ENCODE measurements at places on chromosomes 5 and 9. TPM values are rescaled to one million over a fixed set of nuclear protein-coding genes. Genes with fewer than 3 reads are reported as not detected.

ANXA2R gene
- polyA plus RNA-seq = 0.73 TPM

GRCh38 chr5:94267350-94267899, 351.0 kb downstream of the KIAA0825 start:
- no peak for DNase-seq

- no peak for DNase-seq
These were observed 83.4 kb upstream of the ZNF169 start for GRCh38 chr9:94175669-94176068.

GRCh38 chr5:112681481-112681908, 56.2 kb upstream of the APC start:
- DNase-seq = no peak

- no peak for DNase-seq
These were observed 22.4 kb downstream of the FNBP1 start for GRCh38 chr9:130020618-130021017.

DNA sequence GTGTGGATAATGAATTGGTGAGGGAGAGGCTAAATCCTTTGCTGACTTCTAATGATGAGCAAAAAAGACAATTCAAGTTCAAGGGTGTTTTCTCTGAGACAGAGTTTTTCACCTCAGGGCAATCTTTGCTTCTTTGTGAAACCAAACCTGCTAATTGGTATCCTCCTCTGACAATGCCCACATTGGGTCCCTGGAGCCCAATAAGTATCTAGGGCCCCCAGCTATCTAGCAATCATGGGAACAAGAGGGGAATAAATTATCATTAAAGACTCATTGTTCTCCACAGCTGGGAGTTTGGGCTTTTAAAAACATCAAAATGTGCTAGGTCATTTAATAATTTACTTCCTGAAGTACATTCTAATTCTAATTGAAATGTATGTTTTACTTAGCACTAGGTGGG, 227.3 kb downstream of the TMEM167A start:
- DNase-seq = no peak

GRCh38 chr5:109173036-109173794, 236.6 kb downstream of the PJA2 start:
- DNase-seq = peak; percentile 33
